ENCODE measurements at places on chromosomes 1 and 21.

- peak; percentile 11 for DNase-seq
Observed at GRCh38 chr1:21857840-21858670, 46.0 kb downstream of the LDLRAD2 start.

- peak; percentile 74 for DNase-seq
Observed at GRCh38 chr1:224116131-224116530, 2.2 kb downstream of the FBXO28 start.

DNA sequence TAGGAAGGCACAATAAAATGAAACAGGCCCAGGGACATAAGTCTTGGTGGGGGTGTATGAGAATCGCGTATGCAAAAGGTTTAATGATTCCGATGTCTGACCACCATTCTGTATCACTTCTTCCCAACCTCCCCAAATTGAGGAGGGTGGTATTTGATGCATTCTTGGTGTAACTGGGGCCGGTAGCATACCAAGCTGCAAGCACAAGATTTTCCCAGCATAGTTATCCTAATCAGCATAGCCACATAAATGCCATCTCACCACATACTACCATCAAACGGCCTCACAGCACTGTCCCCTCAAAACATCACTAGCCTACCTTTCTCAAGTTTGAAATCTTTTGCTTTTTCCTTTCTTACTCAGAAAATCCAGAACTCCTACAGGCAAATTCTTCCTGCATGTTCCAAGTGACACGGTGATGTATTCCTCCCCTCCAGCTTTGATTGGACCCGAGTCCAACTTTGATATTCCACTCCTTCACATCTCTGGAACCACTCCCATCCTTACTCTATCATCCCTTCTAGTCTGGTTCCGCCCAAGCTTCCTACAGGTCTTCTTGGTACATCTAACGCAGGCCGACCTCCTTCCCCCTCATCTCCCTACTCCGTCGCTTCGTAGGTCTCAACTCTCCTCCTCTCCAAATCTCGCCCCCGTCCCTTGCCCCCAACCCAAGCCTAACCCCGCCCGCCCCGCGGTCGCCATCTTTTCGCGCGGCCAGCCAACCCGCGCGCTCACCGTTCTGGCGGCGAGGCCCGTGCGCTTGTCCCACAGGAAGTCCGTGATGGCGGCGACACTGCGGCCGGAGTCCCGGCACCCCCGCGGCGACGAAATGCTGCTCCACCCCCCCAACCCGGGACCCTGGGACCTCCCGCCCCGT lies 600 bp downstream of the CLK2 start:
- peak; percentile 79 for DNase-seq

GRCh38 chr1:19676438-19676922 lies 11.8 kb downstream of the HTR6 start:
- DNase-seq = peak; percentile 60

DNA sequence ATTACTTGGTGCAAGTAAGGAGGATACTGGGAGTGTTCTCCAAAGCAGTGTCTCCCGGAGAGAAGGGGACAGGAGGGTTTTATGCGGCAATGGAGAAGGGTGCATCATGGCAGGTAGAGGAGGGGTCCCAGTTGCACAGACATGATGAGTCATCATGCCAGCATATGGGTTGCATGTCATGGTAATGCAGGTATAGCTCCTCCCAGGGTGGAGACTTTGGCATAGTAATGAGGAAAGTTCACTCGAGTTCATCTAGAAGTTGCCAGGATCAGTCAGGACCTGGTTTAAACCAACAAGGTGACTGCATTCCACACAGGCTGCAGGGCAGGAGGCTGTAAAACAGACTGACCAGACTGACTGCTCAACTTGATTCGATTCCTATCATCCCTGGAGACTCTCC lies 355.7 kb upstream of the DUSP10 start:
- no peak for DNase-seq

DNA sequence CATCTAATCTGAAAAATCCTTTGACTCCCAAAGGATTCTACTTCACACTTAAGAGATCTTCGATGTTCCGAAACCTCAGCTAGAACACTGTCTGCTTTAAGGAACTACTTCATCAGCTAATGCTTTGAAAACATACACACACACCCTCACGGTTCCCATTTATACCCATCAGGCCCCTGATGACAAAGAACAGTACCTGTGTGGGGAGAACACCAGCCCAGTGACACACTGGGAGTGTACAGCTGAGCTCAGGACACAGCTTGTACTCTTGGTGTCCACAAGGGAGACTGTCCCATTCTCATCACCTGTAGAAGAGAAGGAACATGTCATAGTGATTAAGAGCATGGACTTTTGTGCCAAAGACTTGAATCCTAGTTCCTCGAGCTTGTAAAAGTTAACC lies 6.6 kb downstream of the WDR77 start:
- DNase-seq = no peak

DNA sequence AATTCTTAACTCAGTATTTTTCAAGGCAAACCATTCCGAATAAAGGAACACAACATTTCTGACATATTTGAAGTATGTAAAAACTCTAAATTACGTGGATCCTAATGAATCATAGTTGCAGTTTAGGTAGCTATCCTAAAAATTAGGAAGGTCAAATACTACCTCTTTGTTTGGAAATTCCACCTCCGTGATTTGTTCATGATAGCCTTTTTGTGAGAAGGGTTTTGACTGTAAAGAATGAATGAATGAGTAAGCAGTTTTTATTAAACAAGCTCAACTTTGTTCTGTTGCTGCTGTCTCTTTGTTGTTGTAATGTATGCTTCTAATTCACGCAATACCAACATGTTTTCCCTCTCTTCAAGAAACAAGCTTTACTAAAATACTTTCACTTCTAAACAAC lies 840.4 kb downstream of the USP25 start:
- no peak for DNase-seq

- peak; percentile 5 for DNase-seq
Observed at GRCh38 chr1:61741711-61742619, at the start of gene PATJ. Gene PATJ (plus strand): TSS chr1:61742480. CDS start chr1:61762893, 20,413 bp downstream.

GRCh38 chr21:32682696-32683474 lies 44.9 kb downstream of the SYNJ1 start:
- DNase-seq = no peak

DNA sequence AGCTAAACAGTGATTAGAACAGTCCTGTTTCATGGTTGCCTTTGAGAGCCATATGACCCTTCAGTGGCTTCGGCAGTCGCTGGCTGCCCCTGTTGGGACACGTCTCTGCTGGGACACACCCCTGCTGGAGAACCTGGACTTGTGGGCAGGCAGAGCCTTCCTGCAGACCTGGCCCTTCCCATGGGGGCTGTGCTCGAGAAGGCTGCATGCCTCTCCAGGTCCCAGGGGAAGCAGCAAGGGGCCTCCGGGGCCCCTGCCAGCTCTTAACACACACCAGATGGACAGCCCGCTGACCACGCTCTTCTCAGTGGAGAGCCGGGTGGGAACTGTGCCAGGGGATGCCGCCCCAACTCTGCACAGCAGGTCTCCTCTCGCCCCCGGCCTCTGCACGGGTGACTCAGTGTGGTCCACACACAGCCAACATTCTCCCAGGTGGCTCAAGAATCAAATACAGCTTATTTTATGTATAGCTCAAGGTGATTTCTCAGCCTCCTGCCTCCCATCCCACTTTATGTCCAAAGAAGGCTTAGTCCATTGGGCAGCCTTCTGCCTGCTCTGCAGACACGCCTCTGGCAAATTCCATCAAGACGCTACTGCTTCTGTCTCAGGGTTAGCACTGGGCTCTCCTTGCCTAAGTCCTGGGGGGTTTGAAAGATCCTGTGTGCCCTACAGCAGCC lies 450.8 kb downstream of the KIF26B start:
- peak; percentile 97 for DNase-seq

DNA sequence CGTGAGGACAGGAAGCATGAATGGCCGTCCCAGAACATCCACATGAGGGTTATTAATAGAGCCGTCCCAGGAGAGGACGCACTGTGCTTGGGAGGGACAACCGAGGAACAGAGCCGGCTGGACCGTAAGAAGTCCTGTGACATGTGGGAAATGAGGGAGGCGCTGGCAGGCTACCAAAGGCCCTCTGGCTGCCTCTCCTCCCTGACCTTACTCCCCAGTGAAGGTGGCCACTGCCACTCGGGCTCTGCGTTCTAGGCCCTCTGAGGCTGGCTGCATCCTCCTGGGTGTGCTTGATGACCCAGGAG lies 15.5 kb upstream of the NPPB start:
- no peak for DNase-seq

GRCh38 chr21:45588871-45589491 lies 46.7 kb upstream of the SLC19A1 start:
- no peak for DNase-seq

DNA sequence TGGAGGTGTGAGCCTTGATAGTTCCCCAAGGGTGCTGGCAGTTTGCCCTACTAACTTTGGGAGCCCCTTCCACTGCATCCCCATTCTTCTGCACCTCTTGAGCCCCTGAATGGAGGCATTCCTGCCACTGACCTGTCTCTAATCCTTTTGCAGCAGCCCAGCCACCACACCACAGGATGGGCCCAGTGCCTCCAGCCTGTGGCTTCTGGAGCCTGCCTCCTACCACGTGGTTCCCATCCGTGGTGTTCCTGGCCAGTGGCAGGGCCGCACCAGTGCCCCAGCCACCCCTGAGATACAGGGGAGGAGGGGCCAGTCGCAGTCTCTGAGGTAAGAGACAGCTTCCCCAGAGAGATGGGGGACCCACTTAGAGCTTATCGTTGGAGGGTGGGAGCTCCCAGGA lies 14.4 kb downstream of the INAVA start:
- no peak for DNase-seq

DNA sequence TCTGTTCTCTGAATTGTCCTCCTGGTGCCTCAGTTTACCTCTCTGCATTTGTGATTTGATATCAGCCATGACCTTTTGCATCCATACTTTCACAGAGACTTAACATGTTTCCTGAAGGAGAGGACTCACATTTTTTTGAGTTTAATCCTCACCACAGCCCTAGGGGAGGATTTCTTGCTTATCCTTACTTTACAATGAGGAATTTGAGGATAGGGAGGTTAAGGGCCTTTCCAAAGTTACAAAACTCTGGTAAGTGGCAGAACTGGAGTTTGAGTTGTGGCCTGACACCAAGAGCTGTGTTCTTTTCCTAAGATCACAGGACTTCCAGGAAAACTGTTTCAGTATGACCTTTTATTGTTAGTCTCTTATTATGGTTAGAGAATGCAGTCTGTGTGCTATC lies 34.2 kb downstream of the TNFRSF8 start:
- DNase-seq = peak; percentile 40

GRCh38 chr1:10873189-10873588 lies 76.7 kb upstream of the CASZ1 start:
- DNase-seq = no peak

GRCh38 chr1:239392271-239392670 lies 5.9 kb downstream of the CHRM3 start:
- DNase-seq = no peak

All from choroid plexus epithelial cell (primary cell).